Activated T-cell treated with anti-CD3 and anti-CD28 coated beads, Interleukin-2, amount 50 U/mL, for 72 hours (primary cell): ENCODE measurements at places on chromosomes 3 and 15.

DNA sequence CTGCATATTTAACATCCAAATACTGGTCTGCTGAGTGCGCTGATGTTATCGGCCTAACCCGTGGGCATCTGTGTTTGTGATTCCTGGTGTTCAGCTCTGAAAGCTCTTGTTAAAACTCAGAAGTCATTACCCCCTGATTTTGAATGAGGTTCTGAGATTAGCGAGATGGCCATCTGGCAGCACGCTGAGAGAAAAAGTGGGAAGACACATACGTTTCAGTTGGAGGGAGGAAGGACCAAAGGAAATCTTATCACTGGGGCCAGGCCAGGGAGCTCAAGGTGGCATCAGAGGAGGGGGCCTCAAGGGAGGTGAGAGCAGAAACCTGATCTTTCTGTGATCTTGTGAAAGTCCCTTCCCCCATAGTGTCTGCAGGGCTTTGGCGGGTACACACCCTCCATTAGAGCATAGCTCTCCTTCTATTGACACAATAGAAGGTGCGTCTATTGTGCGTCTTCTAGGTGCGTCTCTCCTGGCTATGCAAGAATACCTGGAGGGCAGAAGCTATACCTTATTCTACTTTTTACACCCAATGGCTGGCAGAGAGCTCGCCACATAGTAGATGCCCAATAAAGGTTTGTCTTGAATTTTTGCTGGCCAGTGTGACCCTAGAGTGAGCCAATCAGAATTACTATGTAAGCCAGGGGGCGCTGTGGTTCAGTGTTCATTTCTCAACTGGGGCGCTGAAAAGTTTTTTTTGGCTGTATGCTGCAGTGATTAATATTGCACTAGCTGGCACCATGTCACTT, 182.4 kb downstream of the SHQ1 start:
- peak; percentile 62 for DNase-seq

DNA sequence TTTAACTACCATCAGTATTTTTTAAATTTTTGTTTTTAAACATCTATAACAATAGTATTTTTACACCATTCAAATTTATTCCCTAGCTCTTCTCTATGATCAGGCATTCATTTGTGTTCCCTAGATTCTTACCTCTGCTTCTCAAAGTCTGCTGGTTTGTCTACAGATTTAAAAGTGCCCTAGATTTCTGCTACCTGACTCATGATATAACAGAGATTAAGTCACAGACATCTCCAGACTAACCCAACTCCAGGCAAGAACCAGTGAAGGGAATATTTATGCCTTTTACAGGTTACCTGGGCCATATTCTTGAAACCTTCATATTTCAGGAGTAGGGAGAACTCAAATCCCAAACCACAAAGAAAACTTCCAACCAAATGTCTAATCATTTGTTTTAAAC, 38.8 kb downstream of the ADAM10 start:
- DNase-seq, result no peak

- DNase-seq, result peak; percentile 23
Observed at GRCh38 chr15:65189102-65189740, 4.1 kb upstream of the CLPX start.

DNA sequence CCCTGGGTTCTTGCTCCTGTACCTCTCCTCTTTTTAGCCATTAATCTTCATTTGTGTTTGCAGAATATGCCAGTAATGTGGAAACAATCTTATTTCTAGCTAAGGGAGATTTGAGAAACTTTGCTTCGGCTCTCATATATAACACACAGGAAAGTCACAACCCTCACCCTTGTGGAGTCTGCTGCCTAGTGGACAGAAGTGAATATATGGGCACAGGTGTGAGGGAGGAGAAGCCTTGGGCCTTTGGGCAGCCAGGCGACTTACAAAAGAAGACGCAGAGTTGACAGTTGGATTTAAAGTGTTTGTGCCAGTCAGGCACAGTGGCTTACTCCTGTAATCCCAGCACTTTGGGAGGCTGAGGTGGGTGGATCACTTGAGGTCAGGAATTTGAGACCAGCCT, 181.8 kb upstream of the TBL1XR1 start:
- DNase-seq, result no peak

DNA sequence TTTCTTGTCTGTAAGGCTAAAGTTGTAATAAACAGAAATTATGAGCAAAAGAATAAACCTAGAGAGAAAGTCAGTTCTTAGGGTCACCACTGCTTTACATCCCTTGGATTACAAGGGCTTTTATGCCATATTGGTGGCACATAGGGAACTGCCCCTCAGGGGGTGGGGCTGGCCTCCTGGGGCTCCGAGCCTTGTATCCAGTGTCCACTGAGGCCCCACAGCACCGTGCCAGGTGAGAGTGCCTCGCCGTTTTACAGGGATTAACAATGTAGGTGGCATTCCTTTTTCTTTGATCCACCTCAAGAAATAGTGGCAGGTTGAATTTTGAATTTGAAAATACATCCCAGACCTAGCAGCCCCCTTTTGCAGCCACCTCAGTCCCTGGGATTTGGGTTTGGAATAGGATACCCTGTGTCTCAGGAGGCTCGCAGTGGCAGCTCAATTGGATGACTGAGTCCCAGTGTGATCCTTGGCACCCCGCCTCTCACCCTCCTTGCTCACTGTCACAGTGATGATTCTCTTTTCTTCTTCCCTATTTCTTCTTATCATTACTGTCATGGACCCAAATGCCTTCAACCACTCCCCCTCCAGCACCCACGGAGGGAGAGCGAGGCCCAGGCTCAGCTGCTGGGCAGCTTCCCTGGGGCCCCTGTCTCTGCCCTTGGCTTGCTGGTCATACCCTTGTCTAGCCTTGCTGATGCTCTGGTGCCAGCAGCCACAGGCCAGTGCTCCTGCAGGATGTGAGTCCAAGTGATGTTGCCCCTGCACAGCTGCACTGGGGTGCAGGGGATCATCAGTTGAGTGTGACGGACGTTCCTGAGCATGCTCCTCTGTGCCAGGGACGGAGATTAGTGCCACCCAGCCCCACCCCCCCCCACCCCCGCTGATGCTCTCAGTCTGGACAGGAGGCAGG, 137.9 kb downstream of the DNAJB8 start:
- no peak for DNase-seq

DNA sequence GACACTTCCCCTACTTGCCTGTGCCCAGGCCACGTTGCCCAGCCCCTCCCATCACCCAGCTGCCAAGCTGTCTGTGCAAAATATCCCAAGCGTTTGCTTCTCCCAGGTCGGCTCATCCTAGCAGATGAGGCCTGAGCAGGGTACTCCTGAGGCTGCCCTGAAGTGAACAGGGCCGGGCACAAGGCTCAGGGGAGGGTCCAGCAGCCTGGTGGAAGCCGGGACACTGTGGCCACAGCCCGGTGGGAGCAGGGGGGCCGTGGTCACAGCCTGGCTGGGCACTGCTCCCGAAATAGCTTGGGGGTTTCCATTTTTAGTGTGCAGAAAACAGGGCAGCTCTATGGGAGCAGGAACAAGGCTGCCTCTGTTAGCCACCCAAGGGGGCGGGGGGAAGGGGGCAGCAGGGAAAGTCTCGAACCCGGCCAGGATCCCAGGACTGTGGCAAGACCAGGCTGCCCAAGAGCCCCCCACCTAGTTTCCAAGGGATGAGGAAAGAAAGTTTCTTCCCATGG, 3.4 kb downstream of the PLXNB1 start:
- no peak for DNase-seq

DNA sequence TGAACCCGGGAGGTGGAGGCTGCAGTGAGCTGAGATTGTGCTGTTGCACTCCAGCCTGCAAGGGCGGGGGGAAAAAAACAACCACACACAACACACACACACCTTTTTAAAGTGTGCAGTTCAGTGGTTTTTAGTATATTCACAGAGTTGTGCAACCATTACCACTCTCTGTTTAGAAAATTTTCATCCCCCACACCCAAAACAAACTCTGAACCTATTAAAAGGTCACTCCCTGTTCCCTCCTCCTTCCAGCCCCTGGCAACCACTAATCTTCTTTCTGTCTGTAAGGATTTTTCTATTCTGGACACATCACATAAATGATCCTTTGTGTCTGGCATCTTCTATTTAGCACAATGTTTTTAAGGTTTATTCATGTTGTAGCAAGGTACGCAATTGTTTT, 159.1 kb downstream of the ATG7 start:
- no peak for DNase-seq

DNA sequence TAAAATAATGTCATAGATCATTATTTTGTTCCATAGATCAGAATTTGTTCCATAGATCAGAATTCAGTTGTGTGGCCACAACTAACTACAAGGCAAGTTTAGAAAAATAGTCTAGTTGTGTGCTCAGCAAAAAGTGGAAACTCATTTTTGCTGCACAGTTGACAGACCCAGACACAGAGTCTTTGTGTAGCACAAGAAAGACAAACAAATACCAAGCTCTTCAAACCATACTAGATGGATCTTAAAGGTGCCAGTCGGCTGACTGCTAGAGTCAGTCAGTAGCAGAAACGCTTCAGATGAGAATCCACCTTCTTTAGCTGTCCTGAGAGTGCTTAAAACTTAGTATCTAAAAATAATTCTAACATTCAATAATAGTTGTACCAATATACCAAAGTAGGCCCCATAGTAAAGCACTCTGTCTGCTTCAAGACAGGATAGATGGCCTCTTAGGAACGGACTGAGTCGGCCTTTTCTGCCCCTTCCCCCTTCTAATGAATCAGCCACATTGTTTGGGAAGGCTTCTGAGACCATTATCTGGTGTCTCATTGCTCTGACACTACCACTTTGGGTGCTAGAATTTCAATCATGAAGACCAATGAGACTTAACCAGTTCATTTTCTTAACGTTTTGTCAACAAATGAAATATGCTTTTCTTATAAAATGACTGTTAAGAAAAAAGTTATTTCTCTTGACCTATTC, 27.7 kb upstream of the SLC4A7 start:
- DNase-seq, result no peak

GRCh38 chr3:183937601-183938286, 53.1 kb upstream of the PARL start:
- no peak for DNase-seq
